NCI-H460 (cell line): ENCODE measurements at places on chromosomes 3 and 15. TPM values are rescaled to one million over a fixed set of nuclear protein-coding genes. Genes with fewer than 3 reads are reported as not detected.

Gene CCDC39
- not detected in 2 replicates for total RNA-seq

Gene GUCA1C
- total RNA-seq: not detected in 2 replicates

Gene INAFM2
- 15.9 and 16.6 TPM in 2 replicates for total RNA-seq

Gene B3GNT5
- 8.2 and 9.7 TPM in 2 replicates for total RNA-seq
